GOT3 (cell line): ENCODE measurements at places on chromosomes 2 and 18.

GRCh38 chr2:161095314-161095713 is 64.9 kb upstream of the TANK start:
- DNase-seq, result no peak

GRCh38 chr2:217127744-217128143 is 267.9 kb upstream of the TNP1 start:
- DNase-seq, result no peak

DNA sequence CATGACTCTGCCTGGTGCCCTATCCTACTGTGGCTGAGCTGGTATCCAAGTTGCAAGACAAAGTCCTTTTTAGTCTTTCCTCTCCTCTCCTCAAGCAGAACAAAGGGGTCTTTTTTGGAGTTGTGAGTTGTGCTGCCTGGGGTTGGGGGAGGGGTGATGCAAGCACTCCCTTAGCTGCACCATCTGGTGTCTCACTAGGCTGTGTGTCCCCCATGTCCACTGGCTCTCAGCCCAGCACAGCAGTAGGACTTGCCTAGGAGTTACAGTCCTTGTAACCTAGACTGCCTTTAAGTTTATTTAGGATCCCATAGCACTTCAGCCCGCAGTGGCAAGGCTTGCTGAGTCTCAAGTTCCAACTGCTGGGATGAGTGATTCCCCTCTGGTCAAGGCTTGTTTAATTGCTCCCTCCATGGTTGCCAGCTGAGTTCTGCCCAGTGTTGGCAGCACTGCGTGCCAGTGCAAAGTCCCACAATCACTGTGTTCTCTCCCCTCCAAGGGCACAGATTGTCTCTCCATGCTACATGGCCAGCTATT is 13.2 kb upstream of the ILKAP start:
- DNase-seq, result no peak

- DNase-seq, result no peak
These were observed 134.0 kb downstream of the CTIF start for GRCh38 chr18:48672671-48673340.

DNA sequence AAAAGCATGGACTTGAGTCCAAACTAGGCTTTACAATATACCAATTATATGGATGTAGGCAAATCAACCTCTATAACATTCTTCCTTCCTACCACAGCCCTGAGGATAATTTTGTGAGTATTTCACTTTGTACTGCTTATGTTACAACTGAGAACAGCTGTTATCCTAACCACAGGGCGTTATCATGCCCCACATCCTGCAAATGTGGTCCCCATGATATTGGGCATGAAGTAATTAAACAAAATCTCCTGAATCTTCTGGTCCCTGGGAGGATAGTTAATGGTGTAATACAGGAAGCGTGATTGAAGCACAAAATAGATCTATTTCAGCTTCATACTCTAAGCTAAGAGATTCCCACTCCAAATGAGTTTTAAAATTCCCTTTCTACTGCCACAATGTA is 223.6 kb downstream of the CDH20 start:
- DNase-seq, result no peak

DNA sequence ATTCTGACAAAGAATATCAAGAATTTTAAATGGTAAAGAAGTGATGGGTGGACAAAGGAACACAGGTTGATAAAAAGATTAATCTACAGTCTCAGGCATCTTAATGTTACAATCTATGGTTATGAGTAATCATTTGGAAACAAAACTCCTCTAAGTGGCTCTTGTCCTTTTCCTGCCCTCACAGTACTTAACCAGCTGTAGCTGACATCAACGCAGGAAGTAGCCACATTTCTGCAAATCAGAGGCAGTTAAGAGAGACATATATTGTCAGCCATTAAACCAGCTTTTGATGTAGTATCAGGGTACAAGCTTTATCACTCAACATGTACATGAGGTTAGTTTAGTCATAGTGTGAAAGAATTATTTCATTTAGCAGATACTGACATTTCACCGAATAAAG is 244.6 kb downstream of the NR4A2 start:
- DNase-seq, result no peak

GRCh38 chr2:128169933-128170709 is 79.1 kb downstream of the UGGT1 start:
- DNase-seq, result no peak
